A549 (cell line): ENCODE measurements at places on chromosomes 16 and 17. TPM values are rescaled to one million over a fixed set of nuclear protein-coding genes. Genes with fewer than 3 reads are reported as not detected.

The CSH1 gene
- polyA plus RNA-seq: not detected in 3 replicates

The CETP gene
- not detected in 3 replicates for polyA plus RNA-seq

The TEKT5 gene
- polyA plus RNA-seq: 0.09 TPM in 1 of 3 replicates, not detected in the others

The KCNH6 gene
- polyA plus RNA-seq: not detected in 3 replicates

The GRAP gene
- polyA plus RNA-seq: 0.17 to 0.31 TPM (median 0.19 TPM) in 3 replicates

The FOXN1 gene
- not detected in 3 replicates for polyA plus RNA-seq

The LPCAT2 gene
- polyA plus RNA-seq: 6.0 to 8.0 TPM (median 7.4 TPM) in 3 replicates

The AATK gene
- 0.37 to 0.51 TPM (median 0.39 TPM) in 3 replicates for polyA plus RNA-seq

The ERBB2 gene
- 28.6 to 32.4 TPM (median 32.0 TPM) in 3 replicates for polyA plus RNA-seq

The CTRL gene
- polyA plus RNA-seq: 3.6 to 4.4 TPM (median 3.9 TPM) in 3 replicates

The DNAJA3 gene
- 64.6 to 71.6 TPM (median 66.0 TPM) in 3 replicates for polyA plus RNA-seq

The FSCN2 gene
- 1.3 to 1.7 TPM (median 1.3 TPM) in 3 replicates for polyA plus RNA-seq

The CDH5 gene
- 0.05 TPM in 1 of 3 replicates, not detected in the others for polyA plus RNA-seq

The ADAD2 gene
- not detected in 3 replicates for polyA plus RNA-seq

The DPEP3 gene
- polyA plus RNA-seq: not detected in 3 replicates

The MED1 gene
- 33.8 to 37.0 TPM (median 34.7 TPM) in 3 replicates for polyA plus RNA-seq

The TNFRSF17 gene
- not detected in 3 replicates for polyA plus RNA-seq

The EIF3CL gene
- 131 to 146 TPM (median 138 TPM) in 3 replicates for polyA plus RNA-seq
